ENCODE measurements at places on chromosomes 6 and 20.

- DNase-seq = no peak
These were observed 270.5 kb upstream of the SUPT3H start for GRCh38 chr6:45648262-45648620.

GRCh38 chr20:18032977-18033892, 24.5 kb downstream of the OVOL2 start:
- no peak for DNase-seq

- no peak for DNase-seq
These were observed 35.3 kb upstream of the BCAS1 start for GRCh38 chr20:54105653-54106052.

GRCh38 chr6:4413073-4413472, 277.7 kb upstream of the ECI2 start:
- no peak for DNase-seq

Measured in BE2C (cell line).